ENCODE measurements at places on chromosomes 16 and 17.

- no peak for DNase-seq
These were observed 34.3 kb downstream of the SMURF2 start for GRCh38 chr17:64627797-64628196.

GRCh38 chr17:13541032-13541480 is 60.7 kb downstream of the HS3ST3A1 start:
- DNase-seq, result peak; percentile 89

- DNase-seq, result no peak
These were observed 59.3 kb upstream of the KSR1 start for GRCh38 chr17:27396941-27397340.

- DNase-seq, result no peak
These were observed 27.1 kb downstream of the GINS3 start for GRCh38 chr16:58419241-58419990.

- DNase-seq, result peak; percentile 29
These were observed 31.0 kb downstream of the HEATR3 start for GRCh38 chr16:50096791-50097190.

- no peak for DNase-seq
These were observed 90.9 kb upstream of the PLCG2 start for GRCh38 chr16:81688182-81688581.

GRCh38 chr16:27793249-27793622 is 243.3 kb downstream of the KATNIP start:
- DNase-seq, result no peak

- DNase-seq, result no peak
These were observed 15.5 kb upstream of the BRCA1 start for GRCh38 chr17:43140396-43141332.

DNA sequence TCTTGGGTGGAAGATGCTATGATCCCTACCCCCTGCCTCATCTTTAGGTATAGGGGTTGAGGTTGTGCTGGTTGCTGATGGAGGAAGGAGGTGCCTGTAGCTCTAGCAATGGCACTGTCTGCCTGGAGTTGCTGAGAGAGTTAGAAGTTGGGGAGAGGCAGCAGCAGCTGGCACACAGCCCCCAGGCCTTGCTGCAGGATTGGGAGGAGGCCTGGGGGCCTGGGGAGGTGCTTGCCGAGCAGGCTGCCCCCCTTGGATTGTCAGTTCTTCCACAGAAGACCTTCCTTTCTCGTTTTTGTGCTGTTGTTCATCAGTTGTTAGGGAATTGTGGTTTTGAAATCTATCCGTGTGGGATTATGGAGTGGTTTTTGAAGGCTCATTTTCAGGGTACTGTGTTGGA is 52.9 kb downstream of the SEC14L1 start:
- no peak for DNase-seq

DNA sequence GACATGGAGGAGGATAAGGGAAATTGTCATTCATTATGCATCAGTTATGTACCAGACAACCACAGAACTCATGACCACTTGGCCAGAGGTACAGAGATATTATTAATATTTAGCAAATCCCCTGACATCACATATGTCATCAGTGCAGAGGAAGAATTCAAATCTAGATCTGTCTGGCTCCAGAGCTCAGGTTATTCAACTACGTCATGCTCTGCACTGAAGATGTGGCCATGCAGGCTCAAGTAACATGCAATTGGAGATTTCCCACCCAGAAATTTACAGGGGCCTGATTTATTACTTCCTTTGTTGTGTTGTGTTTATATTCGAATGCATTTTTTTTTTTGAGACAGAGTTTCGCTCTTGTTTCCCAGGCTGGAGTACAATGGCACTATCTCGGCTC is 224.3 kb downstream of the HS3ST4 start:
- no peak for DNase-seq

GRCh38 chr17:64411999-64412771 is 21.5 kb upstream of the PECAM1 start:
- no peak for DNase-seq

- no peak for DNase-seq
These were observed 8.5 kb downstream of the KANSL1 start for GRCh38 chr17:46184696-46185095.

- DNase-seq, result peak; percentile 71
These were observed 503 bp downstream of the DHX58 start for GRCh38 chr17:42111871-42112551.

GRCh38 chr17:72737151-72737690 is 355.3 kb downstream of the SLC39A11 start:
- no peak for DNase-seq

DNA sequence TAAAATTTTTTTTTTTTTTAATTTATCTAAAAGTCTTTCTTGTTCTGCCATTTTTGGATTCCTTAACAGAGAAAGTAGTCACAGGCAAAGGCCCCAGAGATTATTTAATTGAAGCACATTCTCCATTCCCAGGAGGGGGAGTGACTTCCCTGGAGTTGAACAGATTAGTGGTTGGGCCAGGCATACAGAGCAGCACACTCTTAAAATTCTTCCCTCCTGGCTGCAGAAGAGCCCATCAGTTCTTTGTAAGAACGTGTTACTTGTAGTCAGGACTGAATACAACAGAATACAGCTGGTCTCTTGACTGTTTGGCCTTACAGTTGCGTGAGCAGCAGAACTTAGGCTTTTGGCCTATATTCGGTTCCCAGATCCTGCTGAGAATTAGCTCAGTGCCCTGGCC is 1.8 kb downstream of the ALKBH5 start:
- DNase-seq, result no peak

DNA sequence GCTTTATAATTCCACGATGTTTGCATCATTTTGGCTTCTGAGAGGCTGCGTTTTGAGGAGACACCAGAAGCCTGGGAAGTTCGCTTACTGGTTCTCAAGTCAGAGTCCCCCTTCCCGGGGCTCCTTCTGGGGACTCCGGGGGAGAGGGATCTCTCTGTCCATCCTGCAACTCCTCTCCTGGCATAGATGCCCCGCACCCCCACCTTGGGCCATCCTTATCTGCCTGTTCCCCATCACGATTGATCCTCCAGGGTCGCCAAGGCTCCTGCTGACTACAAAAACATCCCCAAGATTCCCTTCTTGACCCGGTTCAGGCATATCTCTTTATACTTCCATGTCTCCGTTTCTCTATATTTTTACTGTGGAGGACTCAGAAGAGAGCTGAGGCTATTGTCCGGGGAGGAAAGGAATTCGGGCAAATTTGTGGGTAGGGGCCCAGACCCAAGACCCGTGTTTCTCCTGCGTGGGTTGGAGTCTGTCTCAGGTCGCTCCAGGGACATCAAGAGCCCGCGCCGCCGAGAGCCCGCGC is 18.4 kb upstream of the HOXB13 start:
- no peak for DNase-seq

- no peak for DNase-seq
These were observed 46.3 kb upstream of the DHX40 start for GRCh38 chr17:59519132-59519531.

DNA sequence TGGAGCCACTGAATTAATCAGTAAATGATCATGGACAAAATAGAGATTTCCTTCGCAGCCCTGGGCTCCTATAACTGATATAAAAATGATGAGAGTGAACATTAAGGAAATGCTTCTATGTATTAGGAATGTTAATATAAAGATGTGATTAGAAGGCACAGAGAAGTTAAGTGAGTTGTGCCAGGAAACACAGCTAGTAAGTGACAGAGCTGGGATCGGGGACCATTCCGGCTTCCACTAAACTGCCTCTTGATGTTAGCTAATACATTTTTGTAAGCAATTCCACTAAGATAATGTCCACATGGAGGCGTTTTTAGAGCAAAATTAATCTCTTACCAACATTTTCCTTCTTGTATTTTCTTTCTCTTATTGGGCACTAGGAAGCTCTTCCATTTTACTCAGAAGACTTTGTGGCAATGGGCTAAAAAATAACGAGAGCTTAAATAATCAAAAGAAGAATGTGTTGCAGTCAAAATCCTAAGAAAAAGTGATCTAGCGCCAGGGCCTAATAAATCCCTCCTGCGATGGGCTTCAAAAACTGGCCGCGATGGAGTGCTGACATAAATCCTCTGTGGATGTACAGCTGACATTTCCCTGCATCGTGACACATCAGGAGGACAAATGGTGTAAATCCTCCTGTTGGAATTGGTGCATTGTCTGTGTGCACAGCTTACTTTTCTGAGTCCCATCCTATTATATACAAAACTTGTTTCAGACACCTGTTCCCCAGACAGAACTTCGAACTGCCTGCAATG is 326.1 kb upstream of the MAF start:
- no peak for DNase-seq

DNA sequence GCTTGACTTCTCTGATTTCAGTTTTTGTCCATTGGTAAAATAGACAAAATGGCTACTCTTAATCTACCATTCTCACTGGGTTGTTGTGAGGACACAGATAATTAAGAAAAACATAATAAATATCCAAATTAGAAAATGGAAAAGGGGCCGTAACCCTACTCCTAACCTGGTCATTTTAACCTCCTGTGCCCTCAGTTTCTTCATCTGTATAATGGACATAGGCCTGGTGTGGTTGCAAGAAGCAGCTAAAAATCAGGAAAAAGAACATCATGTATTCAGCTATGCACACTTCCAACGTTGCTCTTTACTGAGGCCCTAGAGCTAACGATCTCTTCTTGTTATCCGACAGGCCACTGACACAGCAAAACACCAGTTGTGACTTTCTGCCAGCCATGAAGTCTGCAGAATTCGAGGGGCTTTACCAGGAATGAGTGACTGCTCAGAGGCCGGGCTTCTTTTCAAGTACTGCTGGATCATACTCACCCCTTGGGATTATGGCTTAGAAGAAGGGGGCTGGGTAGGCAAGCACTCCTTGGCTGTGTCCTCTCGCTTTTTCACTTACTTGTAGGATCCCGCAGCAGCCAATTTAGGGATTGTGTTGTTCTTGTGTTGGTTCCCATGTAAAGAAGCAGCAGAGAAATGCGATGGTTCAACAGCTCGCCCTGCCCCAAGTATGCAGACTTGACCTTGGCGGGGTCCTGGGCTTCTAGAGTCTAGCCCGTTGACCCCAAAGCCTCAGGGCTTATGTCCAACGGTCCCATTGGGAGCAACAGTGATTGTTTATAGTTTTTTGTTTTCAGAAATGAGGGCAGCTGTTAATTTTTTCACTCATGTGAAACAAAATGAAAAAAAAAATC is 20.9 kb downstream of the LDAF1 start:
- no peak for DNase-seq

DNA sequence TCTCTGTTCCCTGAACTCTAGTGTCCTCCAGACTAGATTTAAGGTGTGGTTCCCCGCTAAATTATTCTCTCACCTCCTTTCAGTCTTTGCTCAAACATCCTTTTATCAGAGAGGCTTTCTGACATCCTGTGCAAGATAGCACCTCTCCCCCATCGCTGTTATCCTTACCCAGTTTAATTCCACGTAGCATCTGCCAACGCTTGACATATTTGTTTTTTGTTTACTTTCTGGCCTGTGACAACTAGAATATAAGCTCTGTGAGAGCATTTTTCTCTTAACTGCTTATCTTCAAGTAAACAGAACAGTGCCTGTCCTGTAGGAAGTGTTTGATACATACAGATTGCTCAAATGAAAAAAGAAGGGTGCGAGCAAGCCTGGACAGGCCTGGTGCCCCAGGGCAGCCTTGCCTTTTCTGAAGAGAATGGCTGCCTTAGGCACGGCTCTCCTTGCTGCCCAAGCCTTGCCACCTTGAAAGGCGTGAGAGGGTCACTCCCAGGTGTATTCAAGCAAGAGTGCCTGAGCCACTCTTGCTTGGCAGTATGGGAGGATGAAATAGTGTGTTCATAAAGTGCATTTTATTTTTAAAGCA is 9.7 kb downstream of the DYNLL2 start:
- peak; percentile 41 for DNase-seq

GRCh38 chr17:79008666-79009387 is 737 bp downstream of the CANT1 start:
- no peak for DNase-seq

Measured in mammary epithelial cell (primary cell).